Natural killer cell (primary cell): ENCODE measurements at places on chromosomes 1 and 21. TPM values are rescaled to one million over a fixed set of nuclear protein-coding genes. Genes with fewer than 3 reads are reported as not detected.

DNA sequence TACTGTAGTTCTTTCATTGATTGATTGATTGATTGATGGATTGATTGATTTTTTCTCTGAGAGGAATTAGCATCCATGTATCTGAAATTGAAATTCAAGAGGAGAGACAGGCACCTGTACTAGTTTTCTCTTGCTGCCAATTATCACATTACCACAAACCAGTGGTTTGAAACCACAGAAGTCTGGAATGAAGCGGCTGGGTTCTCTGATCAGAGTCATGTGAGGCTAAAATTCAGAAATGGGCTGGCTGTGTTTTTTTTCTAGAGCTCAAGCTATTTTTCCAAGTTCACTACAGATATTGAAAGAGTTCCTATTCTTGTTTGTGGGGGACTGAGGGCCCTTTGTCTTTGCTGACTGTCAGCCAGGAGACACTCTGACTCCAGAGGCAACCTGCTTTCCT, 10.0 kb downstream of the NBPF3 start:
- no peak for DNase-seq

The PLA2G4A gene
- 0.33 TPM for total RNA-seq

The ADORA3 gene
- total RNA-seq = not detected

DNA sequence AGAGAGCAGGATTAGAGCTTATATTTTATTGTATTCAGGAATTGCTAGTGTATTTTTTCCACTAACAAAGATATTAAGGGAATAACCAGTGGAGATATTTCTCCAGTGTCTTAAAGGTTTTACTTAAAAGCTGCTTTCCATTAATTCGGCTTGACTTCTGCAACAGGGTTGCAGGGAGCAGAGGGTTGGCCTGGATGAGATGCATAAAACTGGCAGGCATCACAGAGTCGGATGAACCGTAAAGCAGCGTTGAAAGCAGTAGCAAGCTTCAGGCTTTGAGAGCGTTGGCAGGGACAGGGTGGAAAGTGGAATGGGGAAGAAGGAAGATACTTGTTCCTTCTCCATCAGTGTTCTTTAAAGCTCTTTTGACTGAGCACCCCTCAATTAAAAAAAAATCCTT, 237.2 kb downstream of the LMO4 start:
- no peak for DNase-seq

The SERTAD4 gene
- total RNA-seq = not detected
